Choroid plexus epithelial cell (primary cell): ENCODE measurements at places on chromosomes 4 and X.

DNA sequence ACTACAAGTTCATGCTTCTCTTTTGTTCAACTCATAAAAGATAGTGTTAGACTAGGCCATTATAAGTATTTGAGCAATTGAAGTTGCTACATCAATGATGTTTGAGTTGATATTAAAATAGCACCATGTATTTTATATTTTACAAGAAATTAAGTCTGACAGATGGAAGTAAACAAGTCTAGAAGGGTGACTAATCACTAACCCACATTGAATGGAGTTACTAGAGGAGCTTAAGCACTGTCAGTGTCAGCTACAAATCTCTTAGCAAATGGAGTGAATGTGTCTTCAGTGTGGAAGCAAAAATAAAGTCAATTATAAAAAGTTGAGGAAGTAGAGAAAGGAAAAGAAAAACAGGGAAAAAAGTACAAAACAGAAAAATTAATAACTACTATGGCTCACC is 592.5 kb downstream of the PCDH18 start:
- DNase-seq: no peak

GRCh38 chr4:81351654-81352445 is 119.9 kb downstream of the RASGEF1B start:
- DNase-seq: peak; percentile 90

DNA sequence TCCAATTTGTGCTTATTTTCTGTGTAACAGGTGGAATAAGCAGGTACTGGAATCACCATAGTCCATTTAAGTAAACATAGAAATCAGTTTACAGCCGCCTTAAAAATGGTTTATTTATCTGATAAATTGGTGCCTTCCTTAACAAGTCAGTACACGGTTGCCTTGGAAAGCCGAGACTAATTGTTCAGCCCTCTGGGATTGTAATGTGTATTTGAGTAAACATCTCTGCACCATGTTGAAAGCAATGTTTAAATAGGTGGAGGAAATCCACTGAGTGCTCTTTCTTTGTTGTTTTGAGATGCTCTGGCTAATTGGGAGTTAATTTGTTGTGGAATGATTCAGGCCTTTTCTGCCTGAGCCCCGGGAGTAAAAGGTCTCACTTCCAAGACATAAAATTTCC is 45.7 kb upstream of the ADRA2C start:
- no peak for DNase-seq

DNA sequence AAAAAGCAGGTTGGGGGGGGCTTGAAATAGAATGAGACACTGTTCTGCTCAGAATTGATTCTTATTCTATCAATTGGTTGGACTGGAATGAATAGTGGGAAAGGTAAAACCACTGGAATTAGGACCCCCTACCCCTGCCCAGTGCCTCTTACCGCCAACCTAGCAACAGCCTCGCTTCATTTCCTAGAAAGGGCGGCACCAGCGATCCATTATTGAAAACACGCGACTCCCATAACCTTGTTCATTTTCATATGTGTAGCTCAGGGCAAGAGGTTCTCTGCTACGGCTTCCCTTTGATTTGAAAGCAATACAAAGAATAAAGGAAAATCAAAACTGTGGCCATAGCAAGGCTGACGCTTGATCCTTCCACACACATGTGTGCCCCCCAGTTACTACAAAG is 33.7 kb downstream of the IDS start:
- no peak for DNase-seq

DNA sequence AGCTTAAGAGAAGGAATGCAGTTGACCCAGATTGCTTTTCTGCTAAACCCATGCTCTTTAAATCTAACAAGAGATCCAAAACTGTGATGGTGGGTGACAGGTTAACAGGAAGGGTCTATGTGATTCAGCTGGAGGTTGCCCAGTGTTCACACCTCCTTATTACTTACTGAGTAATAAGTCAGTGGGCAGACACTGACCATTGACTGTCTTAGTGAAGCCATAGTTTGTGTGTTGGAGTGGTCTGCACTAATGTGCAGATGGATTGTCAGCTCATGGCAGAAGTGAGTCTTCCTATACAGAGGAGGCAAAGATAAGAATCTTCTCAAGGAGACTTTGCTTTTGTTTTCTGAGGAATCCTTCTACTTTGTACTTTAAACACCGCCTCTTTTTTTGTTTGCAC is 15.2 kb upstream of the RUFY3 start:
- no peak for DNase-seq

GRCh38 chrX:75609406-75609805 is 86.6 kb upstream of the ZDHHC15 start:
- no peak for DNase-seq

DNA sequence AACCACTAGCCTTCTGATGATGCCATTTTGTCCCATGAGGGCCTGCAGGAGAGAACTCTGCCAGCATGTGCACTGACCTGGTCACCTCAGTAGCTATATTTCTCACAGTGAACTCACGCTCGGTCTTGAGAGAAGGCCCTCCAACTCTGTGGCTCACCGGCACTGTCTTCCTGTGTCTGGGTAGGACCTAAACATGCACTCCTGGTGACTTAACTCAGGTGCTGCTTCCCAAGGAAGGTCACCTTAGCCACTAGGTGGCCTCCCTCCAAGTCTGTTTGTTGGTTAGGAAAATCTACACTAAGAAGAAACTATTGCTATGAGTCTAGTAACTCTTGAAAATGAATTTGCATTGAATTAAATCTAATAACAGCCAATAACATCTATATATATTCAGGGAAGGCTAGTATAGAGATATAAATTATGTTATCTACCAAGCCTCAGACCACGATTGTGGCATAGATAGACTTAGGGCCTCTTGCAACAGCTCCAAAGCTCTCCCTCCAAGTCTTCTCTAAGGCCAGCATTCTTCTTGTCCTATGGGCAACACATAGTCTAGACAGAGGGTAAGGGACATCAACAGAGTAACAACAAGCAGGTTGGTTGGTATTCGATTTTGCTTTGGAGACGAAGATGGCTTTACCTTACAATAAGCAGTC is 24.7 kb downstream of the TLR10 start:
- DNase-seq: no peak

GRCh38 chrX:116031331-116031730 is 139.2 kb upstream of the AGTR2 start:
- no peak for DNase-seq

- DNase-seq: no peak
Measured at GRCh38 chr4:179755322-179755721, 2313.1 kb upstream of the AGA start.

- no peak for DNase-seq
Measured at GRCh38 chr4:48078425-48078824, 55.6 kb downstream of the TXK start.
